ENCODE measurements at places on chromosomes 11 and 22. TPM values are rescaled to one million over a fixed set of nuclear protein-coding genes. Genes with fewer than 3 reads are reported as not detected.

DNA sequence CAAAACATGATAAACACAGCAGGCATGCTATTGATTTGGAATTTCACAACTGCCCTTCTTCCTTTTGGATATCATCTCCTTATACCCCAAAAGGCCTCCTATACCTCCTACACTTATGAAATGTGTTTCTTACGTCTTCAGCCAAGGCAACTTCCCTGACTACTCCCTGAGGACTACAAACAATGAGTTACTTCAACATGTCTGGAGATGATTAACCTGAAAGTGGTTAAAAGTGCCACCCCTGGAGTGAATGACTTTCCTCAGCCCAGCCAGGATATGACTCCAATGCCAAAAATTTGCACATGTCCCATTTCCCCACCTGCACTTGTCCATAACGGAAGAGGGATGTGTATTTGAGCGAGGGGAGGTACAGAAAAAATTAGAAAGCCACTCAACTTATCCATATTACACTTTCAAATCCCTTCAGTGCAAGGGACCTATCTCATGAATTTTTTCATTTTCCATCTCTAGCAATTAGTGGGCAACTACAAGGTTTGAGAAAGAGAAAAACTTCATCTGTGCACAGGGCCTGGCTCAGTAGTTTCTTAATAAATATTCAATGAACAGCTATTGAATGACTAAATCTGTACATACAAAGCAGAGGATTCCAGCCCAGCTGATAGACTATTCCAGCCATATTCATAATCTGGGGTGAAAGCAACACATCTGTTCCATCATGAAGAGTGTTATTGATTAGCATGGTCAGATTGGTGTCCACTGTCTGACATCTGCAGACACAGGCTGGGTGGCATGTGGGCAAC lies 36.8 kb downstream of the KIRREL3 start:
- no peak for ATAC-seq

DNA sequence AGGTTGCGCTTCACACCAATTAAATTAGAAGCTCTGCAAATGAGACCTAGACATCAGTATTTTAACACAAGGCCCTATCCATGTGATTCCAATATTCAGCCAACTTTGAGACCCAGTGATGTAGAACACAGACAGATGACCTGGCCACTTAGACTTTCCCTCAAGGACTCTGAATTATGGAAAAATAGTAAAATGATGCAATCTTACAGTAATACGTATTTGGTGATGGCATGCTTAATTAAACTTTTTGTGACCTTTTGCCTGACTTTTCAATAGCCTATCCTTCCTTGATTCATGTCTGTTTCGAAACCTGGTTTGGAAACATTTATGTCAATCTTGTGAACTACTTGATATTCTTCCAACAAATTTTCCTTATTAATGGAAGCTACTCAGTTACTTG lies 521.2 kb downstream of the KCNA4 start:
- no peak for ATAC-seq

- ATAC-seq, result no peak
These were observed 12.8 kb upstream of the SCGB1A1 start for GRCh38 chr11:62406034-62406433.

GRCh38 chr11:83941050-83941449 lies 654.9 kb upstream of the CCDC90B start:
- ATAC-seq, result no peak

GRCh38 chr22:20232781-20233180 lies 35.3 kb downstream of the RTN4R start:
- no peak for ATAC-seq

GRCh38 chr11:13682212-13682611 lies 13.7 kb downstream of the FAR1 start:
- ATAC-seq, result no peak

GRCh38 chr11:132045107-132045506 lies 674.7 kb downstream of the NTM start:
- no peak for ATAC-seq

GRCh38 chr11:95877291-95877690 lies 46.6 kb downstream of the MTMR2 start:
- no peak for ATAC-seq

GRCh38 chr22:41215926-41216325 lies 10.8 kb downstream of the L3MBTL2 start:
- no peak for ATAC-seq

DNA sequence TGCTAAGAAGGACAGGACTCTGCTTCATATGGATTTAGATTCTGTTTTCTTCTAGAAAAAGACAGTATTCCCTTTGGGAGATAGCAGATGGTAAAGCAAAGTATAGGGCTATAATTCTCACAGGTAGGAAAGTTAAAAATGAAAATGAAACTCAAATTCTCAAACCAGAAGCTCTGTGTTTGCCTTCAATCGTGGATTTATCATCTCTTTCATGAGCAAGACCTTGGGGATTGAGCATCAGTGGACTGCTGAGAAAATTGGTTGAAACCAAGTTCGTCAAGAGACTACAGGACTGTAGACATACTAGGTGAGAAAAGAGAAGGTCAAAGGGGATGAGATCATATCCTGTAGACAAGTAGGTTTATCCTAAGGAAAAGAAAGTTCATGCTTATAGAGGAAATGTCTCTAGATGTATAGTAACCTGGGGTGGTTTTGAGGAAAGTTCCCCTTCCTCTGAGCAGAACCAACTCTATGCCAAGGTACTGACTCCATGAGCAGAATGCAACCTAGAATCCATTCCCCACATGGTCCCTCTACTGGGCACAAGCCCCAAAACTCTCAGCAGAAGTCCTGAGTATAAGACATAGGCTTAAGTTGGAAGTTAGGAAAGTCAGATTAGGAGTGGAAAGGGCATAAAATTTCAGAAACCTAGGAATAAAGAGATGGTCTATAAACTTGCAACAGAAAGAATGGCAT lies 46.5 kb downstream of the SLC5A12 start:
- ATAC-seq, result no peak

- peak; percentile 21 for ATAC-seq
These were observed 37.8 kb downstream of the PAMR1 start for GRCh38 chr11:35487532-35488078.

DNA sequence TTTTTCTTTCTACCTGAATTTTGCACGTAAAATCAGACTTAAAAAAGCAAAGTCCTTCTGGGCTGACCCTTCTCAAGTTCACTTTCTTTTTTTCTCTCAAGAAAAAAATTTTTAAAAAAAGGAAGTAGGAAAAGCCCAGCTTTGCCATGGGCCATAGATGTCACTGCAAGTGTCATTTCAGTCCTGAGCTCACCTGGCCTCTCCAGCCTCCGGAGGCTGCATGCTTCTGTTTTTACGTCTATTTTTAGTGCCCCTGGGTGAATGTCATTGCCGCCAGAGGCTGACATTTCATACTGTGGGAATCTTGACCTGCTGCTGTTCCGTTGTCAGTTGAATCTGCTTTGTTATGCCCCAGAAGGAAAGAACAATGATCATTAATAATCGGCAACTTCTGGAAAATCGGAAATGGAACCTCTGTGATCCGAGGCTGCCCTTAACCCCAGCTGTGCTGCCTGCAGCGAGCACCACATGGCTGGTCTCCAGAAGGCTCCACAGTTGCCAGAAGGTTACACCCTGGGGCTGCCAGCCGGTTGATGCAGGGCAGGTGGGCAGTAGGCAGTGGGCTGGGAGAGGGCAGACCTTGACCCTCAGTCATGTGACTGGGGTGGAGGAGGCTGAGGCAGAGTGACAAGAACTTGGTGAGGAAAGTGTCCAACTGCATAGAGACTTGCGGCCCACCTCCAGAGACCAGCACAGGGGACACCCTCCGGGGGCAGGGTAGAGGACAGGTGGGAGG lies 16.7 kb upstream of the MYEOV start:
- no peak for ATAC-seq

DNA sequence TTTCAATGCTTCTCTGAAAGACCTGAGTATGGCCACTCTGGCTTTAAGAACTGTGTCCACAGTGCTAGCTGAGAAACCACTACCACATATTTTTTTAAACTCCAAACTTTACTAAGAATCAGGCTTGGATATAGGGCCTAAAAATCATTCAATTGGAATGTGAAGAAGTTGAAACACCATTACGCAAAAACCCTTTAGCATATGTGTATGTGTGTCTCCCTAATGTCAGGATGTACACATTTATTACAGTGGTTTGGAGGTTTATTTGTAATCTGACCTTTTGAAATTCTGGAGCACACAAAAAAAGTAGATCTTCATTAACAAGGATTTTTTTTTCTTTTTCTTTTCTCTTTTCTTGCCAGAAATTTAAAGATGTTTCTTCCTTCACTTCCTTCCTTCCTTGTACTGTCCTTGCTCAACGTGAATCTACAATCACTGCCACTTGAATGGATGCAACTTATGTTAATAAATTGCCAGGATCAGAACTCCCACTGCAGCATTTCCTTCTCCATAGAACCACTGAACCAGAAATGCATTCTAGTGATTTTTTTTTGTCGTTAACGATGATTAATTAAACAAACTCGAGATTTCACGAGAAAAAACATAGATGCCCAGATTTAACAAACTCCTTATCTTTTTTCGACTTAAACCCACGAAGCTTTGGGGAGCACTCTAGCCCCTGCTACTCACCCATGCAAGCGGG lies 3.1 kb upstream of the ADM start:
- no peak for ATAC-seq

- no peak for ATAC-seq
These were observed 583.5 kb upstream of the FAT3 start for GRCh38 chr11:91641153-91641552.

GRCh38 chr11:45692808-45693453 lies 27.5 kb upstream of the CHST1 start:
- no peak for ATAC-seq

DNA sequence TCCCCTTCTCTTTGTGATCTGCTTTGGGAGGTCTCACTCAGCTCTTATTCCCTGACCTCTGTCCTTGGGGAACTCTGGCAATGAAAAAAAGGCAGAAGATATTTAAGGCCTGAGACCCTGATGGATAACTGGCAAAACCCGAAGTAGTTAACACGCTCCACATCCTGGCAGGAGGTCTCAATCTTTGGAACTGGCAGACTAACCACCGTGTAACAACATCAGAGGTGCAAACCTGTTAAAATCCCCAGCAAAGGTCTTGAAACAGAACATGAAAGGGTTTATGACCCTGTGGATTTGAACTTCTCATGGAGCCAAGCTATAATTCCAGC lies 160.3 kb downstream of the DBX1 start:
- ATAC-seq, result no peak

GRCh38 chr22:47567126-47568090 lies 805.0 kb downstream of the TBC1D22A start:
- no peak for ATAC-seq

GRCh38 chr11:19259487-19260345 lies 19.0 kb upstream of the E2F8 start:
- peak; percentile 62 for ATAC-seq

DNA sequence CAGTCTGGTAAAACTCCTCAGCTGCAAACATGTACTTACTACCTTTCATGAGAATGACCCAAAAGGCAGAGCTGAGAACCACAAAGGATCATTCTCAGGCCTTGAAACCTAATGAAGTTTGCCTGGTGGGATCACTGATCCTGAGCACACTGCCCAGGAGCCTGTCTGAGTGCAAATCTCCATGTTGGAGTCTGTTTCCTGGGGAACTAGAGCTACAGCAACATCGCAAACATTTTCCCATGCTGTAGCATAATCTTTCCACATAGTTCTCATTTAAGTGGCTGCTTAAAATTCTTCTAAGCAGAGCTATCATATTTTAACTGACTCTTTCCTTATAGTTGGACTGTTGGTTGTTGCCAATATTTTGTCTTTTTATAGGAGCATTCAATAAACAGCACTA lies 58.5 kb downstream of the GUCY1A2 start:
- no peak for ATAC-seq

- ATAC-seq, result no peak
These were observed 58.1 kb downstream of the DDI1 start for GRCh38 chr11:104094576-104094975.

- ATAC-seq, result no peak
These were observed 45.7 kb downstream of the BCL2L13 start for GRCh38 chr22:17684245-17684644.

- ATAC-seq, result no peak
These were observed 112.3 kb upstream of the SORL1-AS1 start for GRCh38 chr11:121564948-121565684.

GRCh38 chr22:40161194-40161593 lies 16.5 kb upstream of the TNRC6B start:
- ATAC-seq, result no peak

DNA sequence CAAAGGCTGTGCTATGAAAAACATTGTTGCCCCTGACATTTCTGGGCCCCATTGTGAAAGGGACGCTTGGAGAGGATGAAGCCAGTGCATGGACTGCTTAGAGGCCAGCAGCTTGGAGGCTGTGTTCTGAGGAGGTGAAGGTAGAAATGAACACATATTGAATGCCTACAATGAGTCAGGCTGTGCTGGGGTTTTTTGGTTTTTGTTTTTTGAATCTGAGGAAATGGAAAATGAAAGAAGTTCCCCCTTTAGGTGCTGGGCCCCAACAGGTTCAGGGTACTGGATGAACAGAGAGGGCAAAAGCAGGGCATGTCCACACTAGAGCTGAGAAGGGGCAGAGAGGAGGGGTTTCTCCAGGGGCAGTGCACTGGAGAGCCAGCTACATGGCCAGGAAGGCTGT lies 166.1 kb upstream of the API5 start:
- ATAC-seq, result no peak

DNA sequence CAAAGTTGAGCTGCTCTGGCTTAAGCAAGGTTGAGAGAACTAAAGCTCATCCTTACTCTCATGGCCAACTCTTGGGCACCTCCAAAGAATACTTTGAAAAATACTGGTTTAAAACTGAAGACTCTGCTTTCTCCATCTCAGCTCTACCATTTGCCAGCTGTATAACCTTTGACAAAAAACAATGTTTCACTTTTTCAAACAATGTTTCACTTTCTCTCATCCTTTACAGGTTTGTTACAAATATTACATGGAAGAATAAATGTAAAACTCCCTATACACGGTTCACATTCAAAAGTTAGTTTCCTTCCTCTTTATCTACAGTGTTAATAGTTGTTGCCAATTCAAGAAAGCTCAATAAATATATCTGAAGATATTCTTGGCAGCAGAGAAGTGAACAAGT lies 19.2 kb downstream of the AMBRA1 start:
- ATAC-seq, result no peak

DNA sequence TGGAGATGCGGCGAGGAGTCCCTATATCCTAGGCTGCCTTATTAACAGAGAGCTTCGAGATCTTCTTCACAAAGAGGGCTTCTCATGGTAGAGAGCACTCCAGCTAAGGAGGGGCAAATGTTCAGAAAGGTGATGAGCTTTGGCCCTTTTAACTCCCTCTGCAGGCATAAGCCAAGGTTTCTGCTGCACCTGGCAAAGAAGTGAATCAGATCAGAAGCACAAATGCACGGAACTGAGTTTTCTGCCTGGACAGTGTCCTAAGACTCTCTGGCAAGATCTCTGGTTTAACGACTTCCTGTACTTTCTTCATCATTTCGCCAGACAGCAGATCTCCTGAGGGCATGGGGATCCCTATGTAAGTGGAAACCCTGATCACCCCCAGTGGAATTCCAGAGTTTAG lies 37.2 kb downstream of the POU2AF3 start:
- no peak for ATAC-seq

Gene ACTN3
- not detected for total RNA-seq

Gene APOA5
- not detected for total RNA-seq

Gene KRTAP5-11
- not detected for total RNA-seq

Gene PRG3
- total RNA-seq, result not detected

Gene RGL4
- total RNA-seq, result not detected

Gene PTPN5
- total RNA-seq, result 4.4 TPM

Gene C11orf97
- total RNA-seq, result not detected

Gene HBE1
- 0.67 TPM for total RNA-seq

Gene IGHMBP2
- 20.9 TPM for total RNA-seq

Gene APOL1
- 10.0 TPM for total RNA-seq

Gene SLC7A4
- 0.27 TPM for total RNA-seq

Gene KRTAP5-2
- total RNA-seq, result not detected

Gene CHST1
- total RNA-seq, result 2.4 TPM

Gene FBLN1
- 374 TPM for total RNA-seq

Gene SAA2
- not detected for total RNA-seq
